ENCODE measurements at places on chromosomes 6 and 20.

GRCh38 chr6:7241709-7242645 is 71.0 kb downstream of the SSR1 start:
- no peak for DNase-seq

- no peak for DNase-seq
Observed at GRCh38 chr6:1618311-1619097, 8.8 kb downstream of the FOXC1 start.

DNA sequence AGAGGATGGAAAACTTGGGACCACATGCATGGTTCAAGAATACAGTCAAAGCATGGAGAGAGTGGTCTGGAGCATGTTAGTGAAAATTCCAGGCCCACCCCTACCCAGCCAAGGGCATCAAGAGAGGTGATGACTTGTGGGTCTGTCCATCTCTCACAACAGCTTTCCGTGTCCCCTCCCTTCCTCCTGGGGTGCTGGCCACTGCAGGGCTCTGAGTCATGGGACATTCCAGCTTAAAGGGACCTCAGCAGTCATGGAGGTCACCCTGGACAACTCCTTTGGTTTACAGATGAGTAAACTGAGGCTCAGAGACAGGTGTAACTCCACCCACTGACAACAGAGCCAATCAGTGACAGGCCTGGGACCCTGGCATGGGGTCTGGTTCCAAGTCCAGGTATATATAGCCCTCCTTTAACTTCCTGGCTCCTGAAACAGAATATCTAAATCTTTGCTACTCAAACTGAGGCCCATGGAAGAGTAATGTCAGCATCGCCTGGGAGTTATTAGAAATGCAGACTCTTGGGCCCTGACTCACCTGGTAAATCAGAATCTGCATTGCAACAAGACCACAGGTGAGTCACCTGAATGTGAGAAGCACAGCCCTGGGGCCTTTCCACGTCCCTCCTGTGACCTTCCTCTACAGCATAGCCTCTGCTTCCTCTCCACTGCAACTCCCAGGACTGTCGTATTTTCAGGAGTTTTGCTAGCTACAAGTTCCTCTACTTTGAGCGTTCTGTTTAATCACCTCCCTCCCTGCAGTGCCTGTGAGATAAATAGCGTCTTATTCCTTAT is 170.2 kb downstream of the ZDHHC14 start:
- no peak for DNase-seq

GRCh38 chr6:34278833-34279232 is 30.0 kb upstream of the SMIM29 start:
- DNase-seq = no peak

- DNase-seq = no peak
Observed at GRCh38 chr6:109739686-109740085, 48.6 kb downstream of the FIG4 start.

DNA sequence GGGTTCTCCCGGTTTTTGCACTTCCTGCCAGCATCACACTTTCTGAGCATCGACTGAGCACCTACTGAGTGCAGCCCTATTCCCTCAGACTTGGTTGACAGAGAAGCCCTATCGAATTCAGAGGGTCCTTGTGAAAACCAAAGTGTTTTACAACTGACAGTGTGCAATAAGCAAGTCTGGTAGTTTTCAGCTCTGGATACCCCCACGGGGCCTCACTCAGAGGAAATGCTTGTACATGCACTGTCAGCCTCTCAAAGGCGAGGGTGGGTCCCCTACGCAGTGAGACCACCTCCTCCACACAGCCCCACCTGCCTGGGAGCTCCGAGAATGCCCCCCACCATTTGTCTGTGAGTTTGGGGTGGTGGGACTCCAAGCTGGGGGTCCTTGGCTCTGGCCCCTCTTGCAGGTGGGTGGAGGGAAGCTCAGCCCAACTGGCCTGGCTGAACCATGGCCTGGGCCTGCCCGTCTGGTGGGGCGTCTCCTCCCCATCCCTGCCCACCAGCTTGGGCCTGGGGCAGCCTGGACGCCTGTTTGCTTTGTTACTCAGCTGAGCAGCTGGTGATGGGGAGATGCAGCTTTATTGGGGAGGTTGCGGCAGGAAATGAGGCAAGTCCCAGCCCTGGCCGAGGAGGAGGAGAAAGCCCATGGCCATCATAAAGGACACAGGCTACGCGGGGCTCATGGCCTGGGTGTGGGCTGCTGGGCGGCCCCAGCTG is 1.7 kb downstream of the SPDEF start:
- no peak for DNase-seq

DNA sequence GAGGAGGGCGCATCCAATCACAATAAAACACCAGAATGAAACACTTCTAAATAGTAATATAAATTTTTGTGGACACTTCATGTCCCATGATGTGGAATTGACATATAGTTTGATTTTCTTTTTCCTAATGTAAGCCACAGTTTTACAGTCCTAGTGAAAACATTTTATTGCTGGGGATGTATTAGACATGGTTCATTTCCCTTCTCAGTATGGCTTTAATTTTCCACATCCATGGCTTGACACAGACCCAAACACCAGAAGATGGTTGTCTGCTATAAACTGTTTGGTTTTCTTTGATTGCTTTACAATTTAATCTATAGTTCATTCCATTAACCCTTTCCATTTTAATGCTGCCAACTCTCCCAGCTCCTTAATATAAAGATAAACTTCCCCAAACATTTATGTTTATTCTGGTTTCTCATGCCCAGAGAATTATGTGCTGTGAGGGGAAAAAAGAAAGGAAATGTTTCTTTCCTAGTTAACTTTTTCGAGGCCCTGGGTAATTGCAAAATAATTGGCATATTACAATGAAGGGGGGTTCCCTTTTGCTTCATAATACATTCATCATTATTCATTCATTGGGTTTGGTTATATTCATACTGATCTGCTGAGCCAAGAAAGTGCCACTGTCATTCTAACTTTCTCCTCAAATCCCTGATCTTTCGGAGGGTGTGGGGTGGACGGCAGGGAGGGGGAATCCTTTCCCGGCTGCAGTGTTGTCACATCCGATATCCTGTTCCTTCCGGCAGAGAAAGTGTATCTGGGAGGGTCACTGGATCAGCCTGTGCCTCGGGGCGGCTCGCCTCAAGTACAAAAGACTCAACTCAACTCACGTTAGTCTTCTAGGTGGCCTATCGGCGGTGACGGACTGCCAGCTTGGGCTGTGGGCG is 127.6 kb upstream of the TFAP2D start:
- DNase-seq = no peak

DNA sequence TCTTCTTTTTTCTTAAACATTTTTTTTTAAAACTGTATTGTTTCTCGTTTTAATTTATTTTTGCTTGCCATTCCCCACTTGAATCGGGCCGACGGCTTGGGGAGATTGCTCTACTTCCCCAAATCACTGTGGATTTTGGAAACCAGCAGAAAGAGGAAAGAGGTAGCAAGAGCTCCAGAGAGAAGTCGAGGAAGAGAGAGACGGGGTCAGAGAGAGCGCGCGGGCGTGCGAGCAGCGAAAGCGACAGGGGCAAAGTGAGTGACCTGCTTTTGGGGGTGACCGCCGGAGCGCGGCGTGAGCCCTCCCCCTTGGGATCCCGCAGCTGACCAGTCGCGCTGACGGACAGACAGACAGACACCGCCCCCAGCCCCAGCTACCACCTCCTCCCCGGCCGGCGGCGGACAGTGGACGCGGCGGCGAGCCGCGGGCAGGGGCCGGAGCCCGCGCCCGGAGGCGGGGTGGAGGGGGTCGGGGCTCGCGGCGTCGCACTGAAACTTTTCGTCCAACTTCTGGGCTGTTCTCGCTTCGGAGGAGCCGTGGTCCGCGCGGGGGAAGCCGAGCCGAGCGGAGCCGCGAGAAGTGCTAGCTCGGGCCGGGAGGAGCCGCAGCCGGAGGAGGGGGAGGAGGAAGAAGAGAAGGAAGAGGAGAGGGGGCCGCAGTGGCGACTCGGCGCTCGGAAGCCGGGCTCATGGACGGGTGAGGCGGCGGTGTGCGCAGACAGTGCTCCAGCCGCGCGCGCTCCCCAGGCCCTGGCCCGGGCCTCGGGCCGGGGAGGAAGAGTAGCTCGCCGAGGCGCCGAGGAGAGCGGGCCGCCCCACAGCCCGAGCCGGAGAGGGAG is 580 bp downstream of the VEGFA start:
- no peak for DNase-seq

DNA sequence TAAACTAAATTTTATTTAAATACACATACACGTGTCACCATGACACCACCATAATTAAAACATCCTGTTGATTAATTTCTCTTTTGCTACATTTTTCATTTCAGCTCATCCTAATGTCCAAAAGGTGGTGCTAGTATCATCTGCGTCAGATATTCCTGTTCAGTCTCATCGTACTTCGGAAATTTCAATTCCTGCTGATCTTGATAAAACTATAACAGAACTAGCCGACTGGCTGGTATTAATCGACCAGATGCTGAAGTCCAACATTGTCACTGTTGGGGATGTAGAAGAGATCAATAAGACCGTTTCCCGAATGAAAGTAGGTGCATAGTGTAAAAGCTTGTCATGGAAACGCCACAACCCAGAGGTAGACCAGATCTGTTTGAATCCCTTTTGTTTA is 263.4 kb downstream of the UTRN start:
- DNase-seq = no peak

DNA sequence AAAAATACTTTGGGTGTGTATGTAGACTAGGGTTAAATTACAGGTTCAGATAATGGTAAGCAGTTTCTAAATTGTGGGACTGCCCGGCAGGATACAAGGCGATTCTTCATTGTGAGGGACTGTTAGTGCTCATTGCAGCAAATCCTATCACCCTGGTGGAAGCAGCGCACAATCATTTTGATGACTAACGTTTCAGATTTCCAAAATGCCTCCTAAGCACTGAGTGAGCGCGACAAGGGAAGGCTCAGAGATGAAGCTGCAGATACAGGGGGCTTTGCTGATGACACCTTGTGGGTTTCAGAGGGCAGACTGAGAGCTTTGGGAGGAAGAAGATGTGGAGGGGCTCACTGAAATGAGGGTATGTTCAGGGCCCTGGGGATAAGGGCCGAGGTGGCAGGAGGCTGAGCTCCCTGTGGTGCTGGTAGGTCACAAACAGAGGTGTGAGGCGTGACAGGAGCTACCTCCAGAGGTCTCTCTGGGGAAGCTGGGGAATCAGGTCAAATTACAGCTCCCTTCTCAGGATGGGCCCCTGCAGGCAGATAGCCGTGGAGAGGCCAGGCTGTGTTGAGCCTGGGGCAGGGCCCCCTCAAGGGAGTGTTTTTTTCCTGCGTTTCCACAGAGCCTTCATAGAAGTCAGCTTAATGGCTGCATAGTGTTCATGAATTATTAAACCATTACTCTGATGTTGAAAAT is 84.5 kb upstream of the FYN start:
- DNase-seq = no peak

- DNase-seq = no peak
Observed at GRCh38 chr20:63123331-63123741, 92.6 kb downstream of the YTHDF1 start.

DNA sequence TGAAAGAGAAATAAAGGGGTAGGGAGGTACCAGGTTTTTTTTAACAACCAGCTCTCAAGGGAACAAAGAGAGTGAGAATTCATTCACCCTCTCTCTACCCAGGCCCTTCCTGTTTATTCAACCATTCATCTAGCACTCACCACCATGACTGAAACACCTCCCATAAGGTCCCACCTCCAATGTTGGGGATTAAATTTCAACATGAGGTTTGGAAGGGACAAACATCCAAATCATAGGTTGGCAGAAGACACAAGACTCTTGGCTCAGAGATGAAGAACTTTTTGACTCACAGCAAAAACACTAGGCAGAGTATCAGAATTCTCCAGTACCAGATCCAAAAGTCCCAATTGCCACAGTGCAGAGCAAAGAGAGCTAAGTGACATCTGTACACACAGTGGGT is 186.3 kb downstream of the EDN1 start:
- DNase-seq = no peak

DNA sequence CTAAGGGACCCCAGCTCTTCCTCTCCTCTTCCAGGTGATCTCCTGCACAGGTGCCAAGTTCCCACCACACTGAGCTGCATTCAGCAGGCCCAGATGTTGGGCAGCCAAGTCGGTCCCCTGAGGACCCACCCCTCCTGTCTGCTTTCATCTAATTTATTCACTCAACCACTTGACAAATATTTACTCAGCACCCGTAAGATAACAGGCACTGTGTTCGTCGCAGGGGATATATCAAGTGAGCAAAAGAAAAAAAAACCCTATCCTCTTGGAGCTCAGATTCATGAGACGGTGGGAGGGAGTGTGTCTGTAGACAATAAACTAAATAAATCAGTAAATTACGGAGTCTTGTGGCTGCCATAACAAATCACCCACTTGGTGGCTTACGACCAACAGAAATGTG is 143.6 kb downstream of the MRPL14 start:
- no peak for DNase-seq

- peak; percentile 64 for DNase-seq
Observed at GRCh38 chr6:33430991-33431879, 11.4 kb downstream of the SYNGAP1 start.

- DNase-seq = no peak
Observed at GRCh38 chr20:1534526-1534925, 23.0 kb downstream of the SIRPD start.

DNA sequence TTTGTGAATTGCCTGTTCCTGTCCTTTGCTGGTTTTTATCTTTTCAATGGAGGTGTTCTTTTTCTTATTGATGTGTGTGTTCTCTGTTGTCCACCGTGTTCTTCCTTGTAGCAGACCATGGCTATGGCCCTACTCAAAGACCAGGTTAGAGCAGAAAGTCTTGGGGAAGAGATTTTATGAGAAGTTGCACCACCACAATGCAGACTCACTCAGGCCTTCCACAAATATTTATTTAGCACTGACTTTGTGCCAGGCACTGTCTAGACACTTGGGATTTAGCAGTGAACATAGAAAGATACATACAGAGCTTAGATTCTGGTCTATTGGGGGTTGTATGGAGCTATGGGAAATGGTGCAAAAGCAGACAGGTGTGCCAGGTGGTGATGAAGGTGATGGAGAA is 98.8 kb downstream of the DTD1 start:
- DNase-seq = no peak

GRCh38 chr6:79943133-79943532 is 4.2 kb downstream of the ELOVL4 start:
- DNase-seq = no peak

DNA sequence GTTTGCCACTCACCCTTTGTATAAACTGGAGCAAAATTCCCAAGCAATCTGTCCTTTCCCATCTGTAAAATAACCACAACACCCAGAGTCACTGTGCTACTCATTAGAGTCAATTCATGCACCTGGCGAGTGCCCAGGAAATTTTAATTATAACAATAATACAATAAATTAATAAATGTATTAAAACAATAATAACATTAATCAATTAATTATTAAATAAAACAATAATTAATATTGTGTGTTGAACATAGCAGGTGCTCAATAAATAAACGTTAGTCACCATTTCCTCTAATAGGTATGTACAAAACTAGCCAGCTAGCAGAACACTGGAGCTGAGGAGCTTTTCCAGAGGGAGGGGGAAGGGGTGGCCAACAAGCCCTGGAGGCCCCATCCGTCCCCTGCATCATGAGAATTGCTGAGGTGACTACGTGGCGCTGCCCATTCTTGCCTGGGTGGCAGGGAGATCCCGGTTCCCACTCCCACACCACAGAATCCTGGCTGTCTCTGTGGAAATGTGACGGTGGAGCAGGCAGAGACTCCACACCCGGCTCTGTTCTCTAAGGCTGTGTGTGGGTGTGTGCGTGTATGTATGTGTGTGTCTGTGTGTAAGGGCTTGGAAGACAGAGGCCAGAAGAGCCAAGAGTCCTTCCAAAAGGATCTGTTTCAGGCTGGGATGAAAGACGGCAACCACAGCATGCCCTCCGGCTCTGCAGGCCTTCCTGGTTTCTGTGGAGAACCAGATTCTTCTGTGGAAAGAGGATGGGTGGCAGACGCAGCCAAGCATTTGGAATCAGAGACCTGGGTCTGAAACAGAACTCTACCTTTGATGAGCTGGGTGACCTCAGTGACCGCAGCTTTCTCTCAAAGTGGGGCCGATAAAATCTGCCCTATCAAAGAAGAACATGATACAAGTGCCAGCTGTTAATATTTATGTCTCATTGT is 18.8 kb upstream of the EZR start:
- no peak for DNase-seq
